NCI-H1105 (cell line): ENCODE measurements at places on chromosomes 5 and 9.

GRCh38 chr5:156221816-156222215 is 105.1 kb upstream of the SGCD start:
- no peak for DNase-seq

- no peak for DNase-seq
Measured at GRCh38 chr5:31995006-31995405, 179.1 kb downstream of the GOLPH3 start.

DNA sequence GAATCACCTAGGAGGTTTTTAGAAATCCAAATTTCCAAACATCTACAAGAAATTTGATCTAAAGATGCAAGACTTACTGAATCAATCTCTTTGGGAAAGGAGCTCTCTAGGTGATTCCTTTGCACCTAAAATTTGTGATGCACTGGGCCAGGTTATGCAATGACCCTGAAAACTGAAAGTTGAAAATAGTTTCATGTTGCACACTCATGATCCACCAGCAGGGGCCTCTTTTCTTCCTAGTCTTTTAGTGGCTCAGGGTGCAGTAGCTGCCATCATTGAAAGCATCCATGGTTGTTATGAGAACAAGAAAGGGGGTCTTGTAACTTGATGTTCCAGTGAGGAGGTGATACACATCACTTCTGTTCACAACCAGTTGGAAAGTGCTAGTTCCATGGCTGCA is 486.8 kb downstream of the PSAT1 start:
- no peak for DNase-seq

DNA sequence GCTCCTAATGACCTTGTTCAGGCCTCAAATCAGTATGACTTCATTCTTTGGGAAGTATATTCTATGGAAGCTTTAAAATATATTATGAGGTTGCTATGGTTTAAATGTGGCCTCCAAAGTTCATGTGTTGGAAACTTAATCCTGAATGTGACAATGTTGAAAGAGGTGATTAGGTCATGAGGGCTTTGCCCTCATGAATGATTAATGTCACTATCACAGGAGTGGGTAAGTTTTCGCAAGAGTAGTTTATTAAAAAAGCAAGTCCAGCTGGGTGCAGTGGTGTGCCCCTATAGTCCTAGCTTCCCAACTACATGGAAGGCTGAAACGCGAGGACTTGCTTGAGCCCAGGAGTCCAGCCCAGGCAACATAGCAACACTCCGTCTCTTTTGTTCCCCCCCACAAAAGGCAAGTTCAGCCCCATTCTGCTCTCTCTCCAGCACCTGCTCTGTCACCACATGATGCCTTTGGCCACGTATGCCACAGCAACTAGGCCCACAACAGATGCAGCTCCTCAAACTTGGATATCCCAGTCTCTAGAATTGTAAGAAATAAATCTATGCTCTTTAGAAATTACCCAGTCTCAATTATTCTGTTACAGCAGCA is 105.3 kb downstream of the SIL1 start:
- no peak for DNase-seq

DNA sequence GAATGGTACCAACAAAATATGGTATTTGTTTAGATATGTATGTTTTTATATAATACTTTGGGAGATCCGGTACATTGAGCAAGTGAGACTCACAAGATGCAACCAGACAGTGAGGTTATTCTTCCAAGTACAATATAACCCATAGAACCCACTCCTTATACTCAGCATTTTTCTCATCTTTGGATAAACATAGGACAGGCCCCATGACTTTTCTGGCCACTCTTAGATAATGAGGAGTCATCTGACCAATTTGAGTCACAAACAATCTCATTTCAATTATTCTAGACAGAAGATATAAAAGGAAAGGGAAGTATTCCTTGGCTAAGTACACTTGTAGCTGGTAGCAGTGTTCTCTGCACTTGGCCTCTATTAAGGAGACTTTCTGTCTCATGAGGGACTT is 150.2 kb downstream of the SGCD start:
- DNase-seq, result no peak

- DNase-seq, result no peak
Measured at GRCh38 chr5:42592401-42593140, 164.0 kb upstream of the CCDC152 start.

DNA sequence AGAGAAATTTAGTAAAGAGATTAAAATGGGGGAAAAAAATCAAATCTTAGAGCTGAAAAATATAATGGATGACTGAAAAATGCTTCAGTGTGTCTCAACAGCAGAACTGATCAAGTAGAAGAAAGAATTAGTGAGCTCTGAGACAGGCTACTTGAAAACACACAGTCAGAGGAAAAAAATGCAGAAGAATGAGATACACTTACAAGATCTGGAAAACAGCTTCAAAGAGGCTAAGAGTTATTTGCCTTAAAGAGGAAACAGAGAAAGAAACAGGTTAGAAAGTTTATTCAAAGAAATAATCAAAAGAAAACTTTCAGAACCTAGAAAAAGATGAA is 70.5 kb upstream of the OR2K2 start:
- DNase-seq, result no peak
